Activated T-helper 1 cell treated with anti-CD3 and anti-CD28 coated beads, Interleukin-12 subunit alpha, Interleukin-12 subunit beta, Interleukin-2, Interleukin-4 antibody, amounts not matched to agents 30 ng/mL and 10 ng/mL and 1 ng/mL, durations not matched to agents 14 hours and 24 hours and 36 hours (primary cell): ENCODE measurements at places on chromosomes 6 and 20. TPM values are rescaled to one million over a fixed set of nuclear protein-coding genes. Genes with fewer than 3 reads are reported as not detected.

DNA sequence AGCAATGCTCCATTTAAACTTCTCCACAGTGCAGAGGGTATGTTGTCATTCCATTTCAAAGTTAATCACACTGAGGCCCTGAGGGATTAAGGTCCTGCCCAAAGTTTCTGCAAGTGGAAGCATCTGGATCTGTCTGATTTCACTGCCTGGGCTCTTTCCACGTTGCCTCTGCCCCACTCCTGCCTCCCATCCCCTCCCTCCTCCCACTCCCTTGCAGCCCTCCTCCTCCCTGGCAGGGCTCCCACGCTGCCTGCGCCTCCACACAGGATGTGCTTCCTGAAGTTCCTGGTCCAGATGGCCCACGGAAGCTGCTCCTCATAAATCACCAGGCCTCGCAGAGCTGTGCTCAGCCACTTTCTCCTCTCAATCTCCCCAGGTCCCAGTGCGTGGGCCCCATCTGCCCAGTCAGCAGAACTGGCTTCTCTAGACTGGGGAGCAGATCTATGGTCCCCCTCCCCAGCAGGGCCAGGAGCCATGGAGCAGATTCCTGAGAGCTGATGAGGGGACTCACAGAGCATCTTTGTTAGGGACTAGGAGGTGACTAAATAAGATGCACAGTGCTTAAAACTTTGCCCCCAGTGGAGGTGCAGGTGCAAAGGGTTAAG, 65.4 kb upstream of the MAFB start:
- DNase-seq = no peak

- DNase-seq = no peak
Observed at GRCh38 chr20:22425344-22426295, 158.8 kb downstream of the FOXA2 start.

DNA sequence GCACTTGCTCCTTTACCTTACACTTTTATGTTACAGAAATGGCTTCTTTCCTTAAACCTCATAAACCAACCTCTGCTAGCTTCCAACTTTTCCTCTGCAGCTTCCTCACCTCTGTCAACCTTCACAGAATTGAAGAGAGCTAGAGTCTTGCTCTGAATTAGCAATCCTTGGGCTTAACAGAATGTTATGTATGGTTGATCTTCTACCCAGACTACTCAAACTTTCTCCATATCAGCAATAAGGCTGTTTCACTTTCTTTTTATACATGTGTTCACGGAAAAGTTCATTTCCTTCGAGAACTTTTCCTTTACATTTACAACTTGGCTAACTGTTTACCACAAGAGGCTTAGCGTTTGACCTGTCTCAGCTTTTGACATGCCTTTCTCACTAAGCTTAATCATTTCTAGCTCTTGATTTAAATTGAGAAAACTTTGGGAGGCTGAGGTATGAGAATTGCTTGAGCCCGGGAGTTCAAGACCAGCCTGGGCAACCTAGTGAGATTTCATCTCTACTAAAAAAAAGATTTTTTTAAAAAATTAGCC, 207.3 kb downstream of the BMP7 start:
- DNase-seq = no peak

DNA sequence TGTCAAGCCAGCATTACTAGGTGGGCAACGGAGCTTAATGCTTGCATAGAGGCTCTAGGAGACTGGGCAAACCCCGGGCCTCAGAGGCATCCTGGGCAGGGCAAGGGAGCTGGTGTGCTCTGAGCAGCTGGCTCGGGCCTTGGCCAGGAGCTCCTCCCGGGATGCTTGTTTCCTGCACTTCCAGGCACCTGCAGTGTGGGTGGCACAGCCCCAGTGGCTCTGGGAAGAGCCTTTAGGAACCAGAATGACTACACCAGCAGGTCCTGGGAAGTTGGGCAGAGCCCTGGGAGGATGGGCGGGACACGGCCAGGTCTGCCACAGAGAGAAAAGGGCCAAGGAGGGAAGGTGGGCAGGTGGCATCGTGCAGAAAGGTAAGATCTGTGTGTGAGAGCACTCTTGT, 80.4 kb upstream of the CD93 start:
- DNase-seq = no peak

DNA sequence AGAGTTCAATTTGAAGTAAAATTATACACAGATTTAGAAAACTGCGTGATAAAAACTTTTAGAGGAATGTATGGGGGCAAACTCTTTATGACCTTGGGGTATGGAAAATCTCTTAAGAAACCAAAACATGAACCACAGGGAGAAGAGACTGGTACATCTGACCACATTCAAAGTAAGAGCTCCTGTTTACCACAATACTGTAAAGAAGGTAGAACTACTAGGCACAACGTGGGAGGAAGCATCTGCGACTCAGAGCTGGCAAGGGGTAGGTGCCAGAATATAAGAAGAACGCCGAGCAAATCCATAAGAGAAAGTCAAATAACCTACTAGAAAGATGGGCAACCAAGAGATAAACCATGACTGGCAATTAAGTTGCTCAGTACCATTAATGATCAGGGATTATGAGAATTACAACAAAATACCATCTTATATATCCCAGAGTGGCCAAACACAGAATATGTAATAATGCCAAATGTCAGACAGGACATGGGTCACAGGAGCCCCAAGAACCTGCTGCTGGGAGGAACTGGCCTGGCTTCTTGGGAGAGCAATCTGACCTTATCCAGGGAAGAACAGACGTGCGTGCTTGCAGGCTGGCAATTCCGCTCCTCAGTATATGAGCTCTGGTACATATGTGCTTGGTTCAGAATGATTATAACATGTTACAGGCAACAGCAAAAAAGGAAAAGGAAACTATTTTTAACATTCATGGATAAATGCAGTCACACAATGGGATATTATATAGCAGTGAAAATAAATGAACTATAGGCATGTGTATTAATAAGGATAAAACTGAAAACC, 50.2 kb downstream of the INSM1 start:
- no peak for DNase-seq

DNA sequence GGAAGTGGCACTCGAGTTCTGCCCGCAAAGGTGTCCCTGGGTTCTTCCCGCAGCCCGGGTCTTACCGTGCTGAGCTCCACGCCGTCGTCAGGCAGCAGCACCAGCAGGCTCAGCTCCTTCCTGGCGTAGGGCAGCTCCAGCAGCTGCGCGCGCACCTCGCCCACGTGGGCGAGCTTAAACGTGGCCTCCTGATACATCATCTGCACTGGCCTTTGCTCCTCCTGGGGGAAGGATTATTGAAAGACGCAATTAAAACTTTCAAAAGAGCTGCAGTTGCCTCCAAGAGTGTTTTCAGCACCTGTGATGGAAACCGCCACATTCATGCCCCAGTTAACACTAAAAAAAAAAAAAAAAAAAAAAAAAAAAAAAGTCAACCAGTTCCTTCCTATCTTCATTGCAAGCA, 11.3 kb downstream of the SERPINB9 start:
- peak; percentile 29 for DNase-seq

DNA sequence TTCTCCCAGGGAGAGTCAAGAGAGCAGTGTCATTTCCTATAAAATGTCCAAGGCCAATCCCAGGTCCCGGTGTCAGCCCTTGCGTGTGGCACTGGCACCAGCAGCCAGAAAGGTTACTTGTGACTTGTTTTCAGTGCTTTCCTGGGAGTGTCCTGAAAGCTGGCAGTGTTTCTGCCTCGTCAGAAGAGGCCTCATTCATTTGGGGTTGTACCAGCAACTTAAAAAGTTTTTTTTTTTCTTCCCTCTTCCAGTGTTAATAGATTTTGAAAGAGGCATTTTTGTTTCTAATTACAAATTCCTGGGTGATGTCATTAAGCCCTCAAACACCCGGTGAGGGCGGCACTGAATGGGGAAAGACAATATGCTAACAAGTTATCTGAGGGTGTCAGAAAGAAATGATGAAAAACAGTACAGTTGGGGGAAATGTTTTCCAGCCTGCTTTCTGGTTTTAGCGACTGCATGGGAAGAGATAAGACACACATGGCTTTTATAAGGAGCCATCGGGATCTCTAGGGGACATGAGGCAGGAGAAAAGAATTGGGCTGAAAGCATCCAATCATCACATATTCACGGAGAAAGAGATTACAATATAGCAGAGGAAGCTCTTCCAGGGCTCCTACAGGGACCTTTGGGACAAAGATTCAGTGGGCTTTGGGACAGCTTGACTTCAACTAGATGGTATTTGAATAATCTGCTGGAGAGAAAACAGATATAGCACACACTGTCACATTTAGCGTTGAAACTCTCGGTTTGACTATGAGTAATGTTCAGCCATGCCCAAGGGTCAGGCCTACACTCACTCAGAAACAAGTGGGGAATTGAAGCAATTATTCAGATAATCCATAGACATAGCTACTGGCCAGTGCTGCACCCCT, 153.0 kb downstream of the BCAS1 start:
- no peak for DNase-seq

- no peak for DNase-seq
Observed at GRCh38 chr6:75481936-75482593, 11.5 kb downstream of the FILIP1 start.

DNA sequence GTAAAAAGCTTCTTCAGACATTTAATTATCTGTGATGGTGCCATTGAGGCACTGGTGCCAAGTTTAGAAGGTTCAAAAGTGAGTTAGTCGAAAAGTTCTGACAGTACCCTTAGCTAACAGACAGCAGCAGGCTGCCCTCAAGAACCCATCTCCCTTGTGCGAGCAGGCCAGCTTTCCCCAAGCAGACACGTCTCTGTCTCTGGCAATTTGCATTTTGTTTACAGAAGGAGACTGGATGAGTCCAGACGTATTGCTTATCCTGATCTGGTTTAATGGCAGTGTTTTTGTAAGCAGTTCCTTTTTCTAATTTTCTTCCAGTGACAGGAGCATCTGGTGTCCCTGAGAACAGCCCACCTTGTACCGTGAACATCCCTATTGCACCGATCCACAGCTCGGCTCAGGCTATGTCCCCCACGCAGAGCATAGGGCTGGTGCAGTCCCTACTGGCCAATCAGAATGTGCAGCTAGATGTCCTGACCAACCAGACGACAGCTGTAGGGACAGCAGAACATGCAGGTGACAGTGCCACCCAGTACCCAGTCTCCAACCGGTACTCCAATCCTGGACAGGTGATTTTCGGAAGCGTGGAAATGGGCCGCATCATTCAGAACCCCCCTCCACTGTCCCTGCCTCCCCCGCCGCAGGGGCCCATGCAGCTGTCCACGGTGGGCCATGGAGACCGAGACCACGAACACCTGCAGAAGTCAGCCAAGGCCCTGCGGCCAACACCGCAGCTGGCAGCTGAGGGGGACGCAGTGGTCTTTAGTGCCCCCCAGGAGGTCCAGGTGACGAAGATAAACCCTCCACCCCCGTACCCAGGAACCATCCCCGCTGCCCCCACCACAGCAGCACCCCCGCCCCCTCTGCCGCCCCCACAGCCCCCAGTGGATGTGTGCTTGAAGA, 58.3 kb upstream of the TMEM181 start:
- DNase-seq = no peak

- no peak for DNase-seq
Observed at GRCh38 chr6:155939253-155939652, 483.6 kb upstream of the NOX3 start.

PTPRT gene
- not detected in 2 replicates for total RNA-seq
